ENCODE measurements at places on chromosomes 16 and 17.
A peak's percentile ranks its signal among the peaks of the same experiment; 100 is the strongest.

DNA sequence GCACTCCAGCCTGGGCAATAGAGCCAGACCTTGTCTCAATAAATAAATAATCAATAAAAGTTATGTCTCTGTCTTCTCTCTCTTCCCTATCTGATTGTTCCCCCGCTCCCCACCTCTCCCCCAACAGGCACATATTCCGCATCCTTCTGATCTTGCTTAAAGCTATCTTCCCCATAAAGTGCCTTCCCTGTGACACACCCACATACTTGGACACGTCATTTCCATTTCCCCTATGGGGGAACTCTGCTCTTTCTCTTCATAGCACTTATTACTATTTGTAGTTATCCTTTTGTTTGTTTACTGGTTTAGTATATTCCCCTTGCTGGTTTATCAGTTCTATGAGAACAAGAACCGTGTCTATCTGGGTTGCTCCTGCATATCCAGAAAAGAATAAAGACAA lies 14.9 kb downstream of the MYO1D start:
- DNase-seq: no peak

GRCh38 chr16:88512728-88513696 lies 57.2 kb upstream of the ZC3H18 start:
- no peak for DNase-seq

GRCh38 chr17:47720754-47721533 lies 12.1 kb upstream of the TBX21 start:
- DNase-seq: peak; percentile 95

- DNase-seq: no peak
These were observed 839 bp downstream of the PLD2 start for GRCh38 chr17:4807605-4808377.

- no peak for DNase-seq
These were observed 3.4 kb downstream of the PLEKHH3 start for GRCh38 chr17:42673266-42673884.

DNA sequence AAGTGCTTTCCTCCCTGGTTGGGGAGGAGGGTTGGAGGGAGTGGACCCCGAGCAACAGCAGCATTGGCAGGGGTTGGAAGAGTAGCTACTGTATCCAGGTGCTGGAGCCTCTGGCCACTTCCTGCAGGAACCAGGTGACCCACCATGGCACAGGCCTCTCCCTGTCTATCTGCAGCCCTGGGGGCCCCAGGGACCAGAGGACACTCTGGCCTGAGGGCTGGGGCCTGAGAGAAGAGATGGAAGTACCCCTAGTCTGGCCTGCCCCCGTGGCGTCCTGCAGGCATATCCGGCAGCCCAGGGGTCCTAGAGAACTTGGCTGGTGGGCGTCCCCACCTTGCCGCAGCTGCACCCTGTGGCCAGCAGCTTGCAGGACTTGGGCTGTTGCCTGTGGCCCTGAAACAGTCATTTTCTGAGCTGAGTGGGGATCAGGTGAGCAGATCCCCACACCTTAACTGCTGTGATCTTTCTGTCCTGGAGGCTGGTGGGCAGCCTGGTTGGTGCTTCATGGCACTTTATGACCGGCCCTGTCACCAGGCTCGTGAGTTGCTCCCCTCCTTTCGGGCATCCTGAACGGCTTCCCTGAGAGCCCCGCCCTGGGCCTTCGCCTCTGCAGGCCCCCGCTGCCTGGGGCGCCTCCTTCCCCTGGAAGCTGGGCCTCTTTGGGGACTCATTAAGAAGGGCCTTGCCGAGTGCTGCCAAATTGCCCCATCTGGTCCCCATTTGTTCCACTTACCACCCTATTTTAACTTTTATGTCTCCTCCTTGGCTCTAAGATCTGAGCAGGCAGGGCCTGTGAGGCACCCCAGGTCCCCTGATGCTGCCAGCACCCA lies 298.6 kb downstream of the SEC14L1 start:
- no peak for DNase-seq

DNA sequence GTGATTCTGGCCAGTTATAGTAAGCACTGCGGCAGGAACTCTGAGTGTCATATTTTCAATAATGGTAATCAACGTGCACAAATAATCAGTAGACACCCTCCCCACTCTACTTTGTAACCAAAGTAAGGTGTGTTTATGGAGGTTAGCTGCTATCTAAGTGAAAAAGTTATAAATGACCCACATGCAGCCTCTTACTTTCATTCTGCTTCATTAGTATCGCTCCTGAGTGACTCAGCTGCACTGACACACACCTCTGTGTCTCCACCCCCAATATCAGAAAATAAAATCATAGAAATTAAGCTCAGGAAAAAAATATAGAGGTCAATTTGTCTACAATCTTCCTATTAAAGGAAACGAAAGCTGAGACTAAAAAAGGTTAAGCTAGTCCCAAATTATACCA lies 64.1 kb upstream of the TRAP1 start:
- no peak for DNase-seq

- DNase-seq: no peak
These were observed 1021.4 kb downstream of the CDH8 start for GRCh38 chr16:61014869-61015268.

- DNase-seq: no peak
These were observed 3.3 kb upstream of the MBTPS1 start for GRCh38 chr16:84120023-84120422.

DNA sequence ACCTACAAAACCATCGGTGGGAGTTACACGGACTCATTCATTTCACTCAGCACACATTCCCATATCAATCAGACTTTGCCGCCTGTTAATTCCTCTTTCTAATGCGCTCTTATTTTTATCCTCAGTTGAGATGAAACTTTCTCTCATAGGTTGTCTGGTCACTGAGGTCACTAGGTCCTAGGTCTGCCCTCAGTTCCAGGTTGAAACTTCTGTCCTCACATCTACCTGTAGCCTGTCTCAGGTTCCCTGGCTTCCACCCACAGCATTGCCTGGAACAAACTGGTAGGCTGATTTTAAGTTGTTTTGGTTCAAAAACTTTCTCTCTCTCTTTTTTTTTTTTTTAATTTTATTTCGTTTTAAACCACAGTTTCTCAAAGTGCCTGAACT lies 119.7 kb downstream of the MAP2K6 start:
- DNase-seq: no peak

DNA sequence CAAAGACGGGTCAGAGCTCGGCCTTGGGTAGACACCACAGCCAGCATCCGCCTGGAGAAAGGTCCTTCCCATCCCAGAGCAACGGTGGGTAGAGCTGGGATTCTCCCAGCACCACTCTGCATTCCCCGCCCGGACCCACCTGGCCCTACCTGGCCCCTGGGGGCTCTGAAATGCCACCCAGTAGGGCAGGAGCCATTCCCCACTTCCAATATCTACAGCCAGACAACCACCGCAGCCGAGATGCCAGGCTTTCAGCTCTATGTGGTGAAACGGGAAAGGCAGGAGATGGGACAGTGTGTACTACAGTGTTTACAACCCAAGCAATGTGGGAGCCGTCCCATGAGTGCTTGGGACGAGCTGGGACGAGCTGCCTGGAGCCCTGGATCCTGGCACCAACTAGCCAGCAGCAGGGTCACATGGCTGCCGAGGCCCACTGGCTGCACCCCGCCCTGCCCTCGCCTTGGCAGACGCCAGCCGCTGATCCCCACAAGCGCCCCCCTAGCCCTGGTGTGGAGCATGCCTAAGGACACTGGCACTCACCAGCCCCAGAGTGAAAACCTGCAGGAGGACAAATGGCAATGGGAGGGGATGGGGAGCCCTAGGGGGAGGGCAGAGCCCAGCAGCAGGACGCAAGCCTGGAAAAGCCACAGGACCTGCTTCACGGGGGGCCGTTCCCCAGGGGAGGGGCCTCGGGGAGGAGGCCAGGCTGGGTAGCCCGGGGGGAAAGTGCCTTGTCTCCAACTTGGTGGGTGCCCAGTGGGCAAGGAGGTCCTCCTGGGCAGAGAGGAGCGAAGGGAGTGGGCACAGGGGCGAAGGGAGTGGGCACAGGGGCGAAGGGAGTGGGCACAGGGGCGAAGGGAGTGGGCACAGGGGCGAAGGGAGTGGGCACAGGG lies 13.5 kb downstream of the TMC6 start:
- no peak for DNase-seq

- DNase-seq: no peak
These were observed 61.5 kb downstream of the SLC39A11 start for GRCh38 chr17:73030995-73031394.

DNA sequence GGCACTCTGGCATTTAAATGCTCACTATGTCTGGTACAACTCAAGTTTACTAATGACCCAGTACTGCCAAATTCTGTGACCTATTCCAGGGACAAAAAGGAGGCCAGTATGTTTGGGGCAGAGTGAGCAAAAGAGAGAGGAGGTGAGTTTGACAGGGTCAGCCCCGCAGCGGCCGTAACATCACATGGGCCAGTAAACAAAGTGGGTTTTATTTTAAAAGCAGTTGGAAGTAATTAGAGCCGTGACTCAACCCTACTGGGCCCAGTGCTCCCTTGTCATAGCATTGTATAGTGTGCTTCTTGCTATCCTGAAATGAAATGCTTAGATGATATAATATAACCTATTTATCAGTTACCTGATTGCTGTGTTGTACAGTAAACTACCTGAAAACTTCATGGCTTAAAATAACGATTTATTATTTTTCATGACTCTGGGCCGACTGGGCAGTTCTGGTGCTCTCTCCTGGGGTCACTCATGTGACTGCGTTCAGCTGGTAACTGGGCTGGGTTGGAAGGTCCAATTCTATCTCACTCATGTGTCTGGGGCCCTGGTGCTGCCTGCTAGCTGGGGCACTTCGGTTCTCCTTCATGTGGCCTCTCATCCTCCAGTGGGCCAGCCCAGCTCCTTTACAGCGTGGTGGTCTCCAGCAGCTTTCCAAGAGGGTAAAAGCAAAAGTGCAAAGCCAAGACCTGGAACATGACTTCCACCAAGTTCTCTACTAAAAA lies 27.4 kb downstream of the IQCK start:
- no peak for DNase-seq

DNA sequence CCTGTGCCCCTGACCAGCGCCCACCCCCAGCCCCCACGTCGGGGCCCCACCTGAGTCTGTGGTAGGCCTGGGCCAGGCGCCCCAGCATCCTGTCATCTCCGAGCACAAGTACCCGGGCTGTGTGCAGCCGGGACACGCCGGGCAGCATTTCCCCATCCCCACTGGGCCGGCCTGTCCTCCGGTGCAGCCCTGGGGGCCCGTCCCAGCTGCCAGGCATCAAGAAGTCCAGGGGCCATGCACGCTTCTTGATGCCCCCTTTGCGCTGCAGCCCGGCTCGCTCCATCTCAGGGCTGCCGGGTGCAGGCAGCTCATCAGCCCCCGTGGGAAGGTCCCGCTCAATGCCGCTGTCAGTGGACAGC lies 29.3 kb upstream of the MFSD6L start:
- no peak for DNase-seq

DNA sequence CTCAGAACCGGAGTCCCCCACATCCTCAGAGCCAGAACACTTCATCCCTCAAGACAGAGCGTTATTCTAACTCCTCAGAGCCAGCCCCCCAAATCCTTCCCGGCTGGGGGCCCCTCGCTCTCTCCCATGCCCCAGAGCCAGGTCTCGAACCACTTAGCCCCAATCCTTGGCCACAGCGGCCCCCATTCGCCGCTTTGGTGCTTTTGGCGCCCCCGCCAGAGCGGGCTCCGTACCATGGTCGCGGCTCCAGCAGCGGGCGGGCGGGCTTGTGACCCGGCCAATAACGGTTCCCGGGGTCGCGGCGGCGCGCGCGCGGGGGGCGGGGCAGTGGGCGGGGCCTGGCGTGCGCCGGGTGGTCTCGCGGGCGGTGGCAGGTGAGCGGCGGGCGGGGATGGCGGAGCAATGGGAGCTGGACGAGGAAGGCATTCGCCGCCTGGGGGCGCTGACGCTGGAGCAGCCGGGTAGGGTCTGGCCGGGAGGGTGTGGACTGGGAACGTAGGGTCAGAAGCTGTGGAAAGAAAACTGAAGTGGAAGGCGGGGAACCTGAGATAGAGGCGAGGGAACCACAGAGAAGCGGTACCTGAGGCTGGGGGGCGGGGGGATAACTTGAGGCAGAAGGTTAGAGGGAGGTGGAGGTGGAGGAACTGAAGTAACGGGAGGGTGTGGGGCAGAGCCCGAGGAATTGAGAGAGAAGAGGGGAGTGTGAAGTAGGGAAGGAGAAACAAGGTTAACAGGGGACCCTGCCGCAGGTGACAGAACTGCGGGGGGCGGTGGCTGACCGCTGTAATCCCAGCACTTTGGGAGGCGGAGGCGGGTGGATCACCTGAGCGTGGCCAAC lies at the start of the genes KCTD19 and LRRC36:
KCTD19 (minus strand) TSS at position 270 of the 838 bp plus-strand sequence; CDS start at position 236, 34 bp downstream.
LRRC36 (plus strand) TSS at position 344 of the 838 bp plus-strand sequence; CDS start at position 392, 48 bp downstream.
- peak; percentile 50 for DNase-seq

DNA sequence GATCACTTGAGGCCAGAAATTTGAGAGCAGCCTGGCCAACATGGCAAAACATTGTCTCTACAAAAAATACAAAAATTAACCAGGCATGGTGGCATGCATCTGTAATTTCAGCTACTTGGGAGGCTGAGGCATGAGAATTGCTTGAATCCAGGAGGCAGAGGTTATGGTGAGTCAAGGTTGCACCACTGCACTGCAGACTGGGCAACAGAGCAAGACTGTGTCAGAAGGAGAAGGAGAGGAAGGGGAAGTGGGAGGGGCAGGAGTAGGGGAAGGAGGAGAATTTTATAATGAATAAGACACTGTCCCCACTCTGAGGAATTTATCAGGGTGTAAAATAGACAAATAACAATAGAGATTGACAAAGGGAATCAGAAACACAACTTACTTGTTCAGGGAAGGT lies 440.6 kb upstream of the DYNLRB2 start:
- no peak for DNase-seq

DNA sequence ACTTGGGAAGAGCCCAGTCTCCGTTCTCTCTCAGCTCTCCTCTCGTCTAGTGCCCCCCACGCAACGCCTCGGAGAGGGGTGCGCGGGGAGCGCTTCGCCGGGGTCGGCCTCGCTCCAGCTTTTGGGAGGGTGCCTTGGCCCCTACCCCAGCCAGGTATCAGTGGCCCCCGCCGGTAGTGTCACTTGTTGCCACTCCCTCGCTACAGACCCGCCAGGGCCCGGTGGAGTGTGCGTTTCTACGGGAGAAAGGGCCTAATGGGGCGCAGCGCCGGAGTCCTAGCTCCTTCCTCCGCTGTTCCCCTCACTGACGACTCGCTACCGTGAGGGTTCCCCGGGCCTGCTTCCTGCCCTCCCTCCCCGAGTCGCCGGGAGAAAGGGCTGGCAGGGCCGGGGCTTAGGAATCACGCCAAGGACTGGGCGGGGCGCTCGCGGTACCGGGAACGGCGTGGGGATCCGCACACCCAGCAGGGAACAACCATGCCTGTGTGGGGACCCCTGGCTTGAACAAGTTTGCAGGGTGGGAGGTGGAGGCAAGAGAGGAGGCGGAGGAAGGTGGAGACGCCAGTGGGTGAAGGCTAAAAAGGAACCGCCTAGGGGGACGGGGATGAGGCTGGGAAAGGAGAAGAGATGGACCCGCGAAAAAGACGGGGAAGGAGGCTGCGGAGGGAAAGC lies 997 bp upstream of the CDH11 start:
- DNase-seq: no peak

GRCh38 chr17:48013876-48014594 lies 23.6 kb downstream of the COPZ2 start:
- DNase-seq: no peak

DNA sequence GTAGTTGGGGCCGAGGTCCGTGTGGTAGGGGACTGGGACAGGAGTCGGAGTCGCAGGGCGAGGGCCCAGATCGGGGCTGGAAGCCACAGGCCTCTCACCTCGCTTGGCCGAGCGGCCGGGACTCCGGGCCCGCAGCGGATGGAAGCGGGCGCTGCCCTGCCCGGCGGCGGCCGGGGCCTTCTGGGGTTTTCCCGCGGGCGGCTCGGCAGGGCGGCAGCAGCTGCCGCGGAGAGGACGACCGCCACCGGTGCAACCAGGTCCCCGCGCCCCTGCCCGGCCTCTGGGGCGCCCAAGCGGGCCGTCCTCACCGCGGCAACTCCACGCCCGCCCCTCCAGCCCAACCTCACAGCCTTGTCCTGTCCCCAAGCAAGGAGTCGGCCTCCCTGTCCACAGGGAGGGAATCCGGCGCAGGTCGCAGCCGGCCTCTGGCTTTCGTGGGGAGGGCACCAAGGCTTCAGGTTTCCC lies 15.6 kb upstream of the UTP6 start:
- DNase-seq: no peak

Data from stimulated activated CD8-positive, alpha-beta memory T cell treated with anti-CD3 and anti-CD28 coated beads, Interleukin-12 subunit alpha, Interleukin-12 subunit beta, amount 100 ng/mL, for 4 hours (primary cell).